ENCODE measurements at places on chromosomes 2 and 18.

- DNase-seq, result no peak
These were observed 32.7 kb downstream of the ATOH8 start for GRCh38 chr2:85786444-85786843.

DNA sequence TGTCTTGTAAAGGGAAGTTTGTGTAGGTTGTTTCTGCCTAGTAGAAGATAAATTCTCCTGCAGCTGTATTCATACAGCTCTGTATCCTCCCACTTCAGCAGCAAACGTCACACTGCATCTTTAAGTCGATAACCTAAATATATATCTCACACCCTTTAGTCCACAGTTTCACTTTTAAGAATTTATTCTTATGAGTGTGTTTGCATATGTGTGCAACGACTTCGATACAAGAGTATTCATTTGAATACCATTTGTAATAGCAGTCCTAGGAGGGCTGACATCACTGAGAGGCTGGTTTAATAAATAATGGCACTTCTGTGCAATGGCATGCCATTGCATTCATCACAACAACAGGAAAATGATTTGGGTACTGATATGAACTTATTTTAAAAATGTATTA lies 63.8 kb upstream of the MSH6 start:
- no peak for DNase-seq

DNA sequence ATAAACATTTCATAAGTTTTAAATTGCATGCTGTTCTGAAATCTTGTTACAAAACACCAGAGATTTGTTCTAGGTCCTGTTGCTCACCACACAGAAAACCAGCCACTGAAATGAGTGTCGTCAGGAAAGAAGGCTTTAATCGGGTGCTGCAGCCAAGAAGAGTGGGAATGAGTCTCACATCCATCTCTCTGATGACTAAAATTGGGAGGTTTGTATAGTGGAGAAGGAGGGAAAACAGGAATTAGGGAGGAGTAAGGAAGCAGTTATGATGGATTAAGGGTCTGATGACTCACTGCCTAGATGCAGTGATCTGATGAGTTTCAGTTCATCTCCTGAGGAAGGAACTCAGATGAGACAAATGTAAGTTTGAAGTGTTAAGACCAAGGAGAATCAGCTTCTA lies 42.1 kb upstream of the GPR39 start:
- no peak for DNase-seq

DNA sequence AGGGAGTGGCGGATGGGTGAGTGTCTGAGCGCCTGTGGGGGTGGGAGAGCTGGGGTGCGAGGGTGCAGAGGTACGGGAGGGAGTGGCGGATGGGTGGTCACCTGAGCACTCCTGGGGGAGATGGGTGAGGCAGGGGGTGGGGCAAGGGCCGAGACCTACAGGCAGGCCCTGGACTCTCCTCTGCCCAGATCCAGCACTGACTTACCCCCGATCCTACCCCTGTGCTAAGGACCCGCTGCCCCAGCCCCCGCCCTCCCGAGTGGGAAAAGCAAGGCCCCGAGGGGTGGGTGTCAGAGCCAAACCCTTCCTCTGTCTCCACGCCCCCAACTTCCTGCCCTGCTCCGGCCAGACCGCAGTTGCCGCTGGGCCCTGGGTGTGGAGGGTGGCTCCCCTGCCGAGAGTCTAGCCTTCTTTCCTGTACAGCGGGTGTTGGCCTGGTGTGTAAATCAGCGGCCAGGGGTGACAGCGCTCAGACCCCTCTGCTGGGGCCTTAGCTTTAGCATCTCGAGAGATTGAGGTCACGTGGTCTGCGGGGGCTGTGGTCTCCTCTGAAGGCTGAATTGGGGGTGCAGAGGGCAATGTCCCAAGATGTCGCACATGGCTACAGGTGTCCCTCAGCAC lies 12.5 kb downstream of the BOK start:
- DNase-seq, result no peak

- no peak for DNase-seq
These were observed 239.3 kb upstream of the MYT1L start for GRCh38 chr2:2570360-2570759.

DNA sequence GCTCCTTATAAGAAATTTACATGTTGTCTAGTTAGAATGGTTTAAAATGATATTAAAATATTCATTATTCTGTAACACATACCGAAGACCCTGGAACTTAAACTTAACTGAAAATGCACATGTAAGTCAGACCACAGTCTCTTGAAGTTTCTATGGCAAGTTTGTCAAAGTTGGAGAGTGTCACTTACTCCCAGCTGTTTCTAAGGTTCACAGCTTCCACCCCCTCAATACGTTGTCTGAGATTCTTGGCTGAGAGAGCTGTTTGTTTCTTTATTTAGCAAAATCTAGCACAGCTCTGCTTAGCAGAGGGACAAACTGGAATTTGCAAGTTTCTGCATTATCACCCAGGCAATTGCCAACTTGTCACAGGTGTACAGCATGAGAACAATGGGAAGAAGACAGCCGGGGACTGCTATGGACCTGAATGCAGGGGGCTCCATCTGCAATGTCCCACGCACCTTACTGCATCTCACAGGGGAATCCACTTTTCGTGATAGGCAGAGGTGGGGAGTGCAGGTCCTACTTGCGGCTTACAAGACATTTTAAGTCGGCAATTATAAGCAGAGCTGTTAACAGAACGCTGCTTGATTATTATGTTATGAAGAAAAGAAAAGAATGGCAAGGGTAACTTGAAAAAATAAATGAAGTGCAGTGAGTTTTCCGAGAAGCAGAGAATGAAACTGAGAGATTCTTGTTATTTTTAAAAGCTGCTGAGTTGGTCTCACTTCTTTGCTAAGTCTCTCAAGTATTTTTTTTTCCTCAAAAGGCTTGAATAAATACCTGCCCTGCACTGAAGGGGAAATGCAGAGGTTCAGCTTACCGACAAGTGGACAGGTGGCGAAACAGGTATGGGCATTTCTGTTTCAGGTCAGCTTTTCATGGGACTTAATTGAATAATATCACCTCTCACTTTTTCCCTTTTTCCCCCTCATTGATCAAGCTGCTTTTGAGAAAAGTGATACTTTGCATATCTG lies 1072.1 kb upstream of the FANCL start:
- DNase-seq, result no peak

DNA sequence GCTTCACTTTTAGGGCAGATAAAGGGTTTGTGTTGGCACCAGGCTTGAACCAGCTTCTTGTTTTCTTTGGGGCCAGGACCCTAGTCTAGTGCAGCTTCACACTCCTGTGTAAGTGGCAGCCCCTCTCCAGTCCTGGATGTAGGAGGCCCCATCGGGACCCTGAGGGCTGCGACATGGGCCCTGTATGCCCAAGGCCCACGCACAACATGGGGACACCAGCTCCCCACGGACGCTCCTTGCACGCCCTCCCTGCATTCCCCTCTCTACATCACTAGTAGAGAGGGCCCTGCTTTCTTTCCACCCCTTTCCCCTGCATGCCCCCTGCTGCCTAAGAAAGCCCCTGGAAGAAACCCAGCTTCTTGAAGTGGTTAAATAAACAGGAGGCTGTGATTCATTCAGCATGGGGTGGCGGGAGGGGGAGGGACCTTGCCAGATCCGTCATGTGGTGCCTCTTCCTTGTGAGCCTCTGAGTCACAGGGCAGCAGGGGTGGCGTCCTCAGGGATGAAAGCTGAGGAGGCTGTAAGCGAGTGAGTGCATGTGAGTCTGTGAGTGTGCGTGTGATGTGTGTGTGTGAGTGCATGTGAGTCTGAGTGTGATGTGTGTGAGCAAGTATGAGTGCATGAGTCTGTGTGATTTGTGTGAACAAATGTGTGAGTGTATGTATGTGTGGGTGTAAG lies 42.5 kb downstream of the COPS8 start:
- no peak for DNase-seq

- no peak for DNase-seq
These were observed 347.0 kb downstream of the CYRIA start for GRCh38 chr2:16318474-16319195.

All from CD4-positive, alpha-beta T cell treated with Interleukin-10 for 1 hour (primary cell).